ENCODE measurements at places on chromosomes 6 and 20. TPM values are rescaled to one million over a fixed set of nuclear protein-coding genes. Genes with fewer than 3 reads are reported as not detected.

DNA sequence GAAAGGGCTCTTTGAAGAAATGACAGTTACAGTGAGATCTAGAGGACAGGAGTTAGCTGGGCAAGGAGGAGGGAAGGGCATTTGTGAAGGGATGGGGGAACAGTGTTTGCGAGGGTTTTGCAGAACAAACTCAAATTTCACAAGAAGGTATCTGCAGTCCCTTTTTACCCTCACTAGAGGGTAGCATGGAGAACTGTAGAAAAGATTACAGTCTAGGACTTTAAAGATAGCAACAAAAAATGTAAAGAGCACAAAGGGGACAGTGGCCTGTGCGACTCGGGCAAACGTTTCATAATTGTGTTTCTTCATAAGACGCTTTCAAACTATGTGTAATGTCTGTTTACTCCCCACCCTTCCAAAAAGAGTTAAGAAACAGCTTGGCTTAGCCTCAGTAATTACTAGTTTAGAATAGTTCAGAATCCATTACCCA, 21.2 kb upstream of the ASXL1 start:
- no peak for DNase-seq

HEY2 gene
- total RNA-seq = not detected

MYCT1 gene
- not detected for total RNA-seq

GRCh38 chr6:96450770-96451130, 70.9 kb upstream of the UFL1 start:
- DNase-seq = no peak

DNA sequence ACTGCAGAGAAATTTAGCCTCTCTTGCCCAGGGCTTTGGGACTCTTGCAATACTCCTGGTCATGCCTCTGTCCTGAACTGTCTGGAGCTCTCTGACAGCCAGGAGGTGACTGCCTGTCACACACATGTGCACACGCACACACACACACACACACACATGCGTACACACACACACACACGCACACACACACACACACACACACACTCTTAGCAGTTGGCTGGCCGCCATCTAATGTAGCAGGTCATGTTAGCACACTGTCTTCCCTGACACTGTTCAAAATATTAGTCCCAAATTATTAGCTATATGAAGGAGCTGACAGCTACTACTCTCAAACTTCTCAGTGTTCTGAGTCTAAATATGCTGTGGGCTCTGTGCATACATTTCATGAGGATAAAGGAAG, 60.9 kb downstream of the IPCEF1 start:
- DNase-seq = no peak

DNA sequence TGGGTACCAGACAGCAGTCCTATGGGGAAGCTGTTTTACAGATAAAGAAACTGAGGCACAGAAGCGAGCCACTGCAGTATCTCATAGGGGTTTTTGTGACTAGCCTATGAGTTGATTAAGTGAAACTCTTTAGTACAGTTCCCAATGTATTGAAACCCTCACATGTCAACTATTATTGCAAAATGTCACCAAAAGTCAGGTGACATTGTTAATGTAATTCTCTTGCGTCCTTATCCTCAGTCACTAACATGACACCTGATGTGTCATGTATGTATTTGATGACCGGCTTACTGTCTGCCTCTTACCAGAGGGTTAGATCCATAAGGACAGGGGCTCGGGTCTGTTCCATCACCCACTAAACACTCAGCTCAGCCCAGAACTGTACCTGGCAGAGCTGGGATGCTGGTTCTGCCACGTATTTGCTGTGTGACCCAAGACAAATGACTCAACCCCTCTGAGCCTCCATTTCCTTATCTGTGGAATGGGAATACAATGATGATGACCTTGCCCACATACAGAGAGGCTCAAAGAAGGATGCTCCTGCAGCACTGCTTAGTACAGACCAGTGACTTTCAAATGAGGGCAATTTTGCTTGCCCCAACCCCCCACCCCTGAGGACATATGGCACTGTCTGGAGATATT, 32.9 kb downstream of the PREX1 start:
- DNase-seq = no peak

GRCh38 chr20:235891-236290, 8.8 kb downstream of the DEFB129 start:
- DNase-seq = no peak

DNA sequence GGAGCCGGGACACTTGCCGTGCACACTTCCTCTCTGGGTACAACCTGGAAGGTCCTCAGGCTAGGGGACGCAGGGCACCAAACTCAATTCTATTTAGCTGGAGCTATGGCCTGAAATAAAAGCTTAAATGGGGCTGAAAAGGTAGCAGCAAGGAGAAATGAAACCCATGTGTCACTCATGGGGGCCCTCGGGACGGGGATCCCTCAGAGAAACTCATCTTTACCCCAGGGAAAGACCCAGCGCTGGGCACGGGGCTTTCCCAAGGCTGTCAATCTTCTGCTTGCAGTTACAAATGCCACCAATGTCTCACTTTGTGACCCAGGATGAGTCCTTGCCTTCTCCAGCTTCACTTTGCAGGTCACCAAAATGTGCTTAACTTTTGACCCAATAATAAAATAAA, 16.5 kb downstream of the SNAI1 start:
- DNase-seq = peak; percentile 78

DNA sequence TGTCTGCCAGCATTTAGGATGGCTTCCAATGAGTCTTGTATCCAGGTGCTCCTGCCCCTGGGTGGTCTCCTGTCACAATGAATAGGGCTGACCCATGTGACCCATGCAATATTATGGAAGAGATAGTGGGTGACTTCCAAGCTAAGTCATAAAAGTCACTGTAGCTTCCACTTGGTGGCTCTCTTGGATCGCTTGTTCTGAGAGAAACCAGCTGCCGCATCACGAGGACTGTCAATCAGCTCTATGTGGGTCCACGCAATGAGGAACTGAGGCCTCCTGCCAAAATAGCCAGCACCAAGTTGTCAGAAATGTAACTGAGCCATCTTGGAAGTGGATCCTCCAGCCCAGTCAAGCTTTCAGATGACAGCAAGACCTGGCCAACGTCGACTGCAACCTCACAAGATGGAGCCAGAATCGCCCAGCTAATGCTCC, 14.9 kb upstream of the MATN4 start:
- no peak for DNase-seq

GTF2H4 gene
- 40.9 TPM for total RNA-seq

GRCh38 chr6:167306401-167306998, 15.4 kb downstream of the UNC93A start:
- no peak for DNase-seq

DNA sequence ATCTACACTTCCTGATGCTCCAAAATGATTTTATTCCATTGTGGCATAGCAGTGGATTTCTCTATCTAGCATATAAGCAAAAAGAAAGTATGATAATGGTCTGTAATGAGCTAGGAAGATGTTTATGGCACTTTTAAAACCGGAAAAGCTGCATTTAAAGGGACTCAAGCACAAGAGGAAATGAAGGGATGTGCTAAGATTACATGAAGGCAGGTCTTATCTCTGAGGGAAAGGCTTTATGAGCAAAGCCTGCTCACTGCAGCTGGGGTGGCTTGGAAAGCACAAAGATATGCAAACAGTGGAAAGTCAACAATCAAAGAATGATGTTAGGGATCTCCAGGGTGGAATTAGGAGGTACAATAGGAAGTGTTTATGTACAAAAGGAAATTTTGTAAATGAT, 138.2 kb downstream of the TENT5A start:
- DNase-seq = no peak

- no peak for DNase-seq
Measured at GRCh38 chr20:37185686-37186085, 6.3 kb upstream of the MROH8 start.

DNA sequence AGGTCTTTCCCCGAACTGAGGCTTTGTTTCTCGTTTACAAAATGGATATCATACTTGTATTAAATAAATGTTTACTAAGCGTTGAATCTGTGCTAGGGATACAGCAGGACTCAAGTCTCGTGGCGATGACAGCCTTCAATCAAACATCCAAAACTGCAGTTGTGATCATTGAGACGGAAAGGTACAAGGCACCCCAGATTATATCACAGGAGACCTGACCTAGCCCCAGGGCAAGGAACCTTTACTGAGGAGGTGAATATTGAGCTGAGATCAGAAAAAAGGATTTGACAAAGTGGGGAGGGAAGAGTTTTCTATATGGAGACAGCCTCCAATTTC, 476 bp downstream of the AAR2 start:
- DNase-seq = no peak

DNA sequence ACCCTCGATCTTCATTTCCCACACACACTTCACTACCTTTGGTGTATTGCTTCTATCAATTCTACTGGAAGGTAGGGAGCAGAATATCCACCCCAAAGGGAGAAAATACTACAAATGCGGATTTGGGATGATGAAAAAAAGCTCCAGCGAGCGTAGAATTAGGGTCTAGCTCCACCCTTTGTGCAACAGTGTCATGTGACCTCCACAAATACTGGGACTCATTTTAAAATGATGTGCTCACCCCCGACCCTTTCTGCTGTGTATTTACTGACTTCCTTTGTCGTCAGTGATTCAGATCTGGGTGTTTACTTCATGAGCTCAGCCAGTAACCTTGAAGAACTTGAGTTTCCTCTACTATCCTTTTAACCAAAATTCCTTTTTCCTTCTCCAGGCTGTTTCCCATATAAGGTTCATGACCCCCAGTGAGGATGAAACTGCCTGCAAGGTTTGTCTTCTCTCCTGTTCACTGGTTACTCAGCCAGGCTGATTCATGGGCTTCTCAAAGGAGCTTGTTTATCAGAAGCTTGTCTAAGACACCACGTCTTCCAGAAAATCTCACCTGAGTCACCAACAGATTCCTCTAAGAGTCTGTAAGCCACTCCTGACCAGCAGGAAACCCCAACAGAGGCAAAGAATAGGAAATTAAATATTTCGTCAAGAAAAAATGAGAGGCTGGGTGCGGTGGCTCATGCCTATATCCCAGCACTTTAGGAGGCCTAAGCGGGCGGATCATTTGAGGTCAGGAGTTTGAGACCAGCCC, 39.6 kb upstream of the PAX1 start:
- DNase-seq = no peak

- no peak for DNase-seq
Measured at GRCh38 chr6:132359886-132360285, 41.4 kb downstream of the MOXD1 start.

DNA sequence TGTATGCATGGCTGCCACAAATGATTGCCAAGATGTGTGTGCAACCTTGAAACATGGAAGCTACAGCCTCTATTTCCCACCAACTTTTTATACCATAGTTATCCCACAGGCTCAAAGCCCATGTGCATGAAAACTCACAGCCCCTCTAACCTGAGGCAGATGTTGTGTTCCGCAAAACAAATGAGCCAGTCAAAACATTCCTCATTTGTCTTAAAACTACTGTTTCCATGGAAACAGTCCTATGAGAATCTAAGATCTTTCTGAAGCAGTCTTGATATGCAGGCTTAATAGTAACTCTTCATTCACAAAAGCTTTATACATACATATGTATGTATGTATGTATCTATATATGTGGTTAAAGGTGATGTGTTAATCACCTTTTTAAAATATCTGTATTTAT, 31.2 kb upstream of the MANEA start:
- no peak for DNase-seq

- DNase-seq = peak; percentile 16
Measured at GRCh38 chr6:168157272-168158212, 78.5 kb upstream of the FRMD1 start.

DNA sequence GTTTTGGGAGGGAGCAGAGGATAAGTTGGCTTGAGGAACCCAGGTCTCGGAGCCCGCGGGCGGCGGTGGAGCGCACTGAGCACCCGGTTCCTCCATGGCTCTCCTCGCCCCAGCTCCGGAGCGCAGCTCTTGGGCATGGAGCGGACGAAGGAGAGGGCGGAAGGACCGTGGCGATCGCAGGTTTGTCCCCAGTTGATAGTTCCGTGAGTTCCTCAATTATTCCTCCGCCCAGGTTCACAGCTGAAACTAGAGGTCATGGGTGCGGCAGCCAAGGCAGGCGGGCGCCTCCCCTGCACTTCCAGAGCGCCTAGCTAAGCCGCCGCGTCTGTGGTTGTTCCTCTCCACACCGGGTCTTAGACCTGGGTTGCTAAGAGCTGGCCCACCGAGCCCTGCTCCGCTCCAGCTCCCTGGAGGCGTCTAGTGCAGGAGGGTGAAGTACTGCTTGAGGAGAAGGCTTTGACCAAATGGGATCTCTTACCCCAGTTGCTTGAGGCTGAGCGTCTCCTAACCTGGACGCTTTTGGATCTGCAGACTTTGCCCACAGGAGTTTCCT, at the start of gene HTR1B:
Gene HTR1B (minus strand): TSS at position 184 of the 553 bp plus-strand sequence. CDS start 88 bp downstream, at position 96.
- DNase-seq = no peak

ABCF1 gene
- total RNA-seq = 100.0 TPM

DNA sequence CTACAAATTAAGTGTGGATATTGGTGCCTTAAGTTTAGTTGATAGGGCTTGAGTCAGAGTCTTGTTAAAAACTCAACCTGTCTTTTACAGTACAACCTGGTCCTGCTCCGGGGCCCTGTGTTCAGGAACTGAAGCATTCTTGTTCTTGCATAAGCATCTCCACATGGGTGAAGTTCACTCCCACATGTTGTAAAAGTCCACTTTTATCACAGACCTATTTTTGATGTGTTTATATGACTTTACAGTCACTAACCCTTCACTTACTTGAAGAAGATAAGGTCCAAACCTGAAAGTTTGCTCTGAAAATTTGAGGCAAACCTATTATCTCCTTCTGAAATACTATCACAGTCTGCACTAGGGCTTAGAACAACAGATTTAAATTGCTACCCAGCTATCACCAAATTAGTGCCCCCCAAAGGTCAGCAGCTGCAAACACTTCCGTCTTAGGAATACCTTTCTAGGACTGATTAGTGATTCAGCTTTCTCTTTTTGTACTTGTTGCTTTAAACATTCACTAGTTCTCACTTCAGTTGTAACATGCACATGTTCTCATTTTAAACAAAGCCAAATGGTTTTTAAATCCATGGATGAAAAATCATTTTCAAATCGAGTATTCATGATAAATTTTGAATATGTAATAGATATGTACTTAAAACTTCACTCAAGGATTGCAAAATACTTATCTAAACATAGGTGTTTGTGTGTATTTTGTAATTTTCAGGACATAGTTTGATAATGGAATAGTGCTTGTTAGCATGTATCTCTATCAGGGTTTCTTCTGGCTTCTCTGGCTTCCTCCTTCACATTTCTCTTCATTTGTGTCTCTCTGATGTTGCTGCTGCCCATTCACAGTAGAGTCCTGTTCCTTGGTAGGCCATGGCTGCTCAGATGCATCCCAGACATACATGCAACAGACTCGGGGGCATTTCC, 469.8 kb upstream of the SOX4 start:
- no peak for DNase-seq

DNA sequence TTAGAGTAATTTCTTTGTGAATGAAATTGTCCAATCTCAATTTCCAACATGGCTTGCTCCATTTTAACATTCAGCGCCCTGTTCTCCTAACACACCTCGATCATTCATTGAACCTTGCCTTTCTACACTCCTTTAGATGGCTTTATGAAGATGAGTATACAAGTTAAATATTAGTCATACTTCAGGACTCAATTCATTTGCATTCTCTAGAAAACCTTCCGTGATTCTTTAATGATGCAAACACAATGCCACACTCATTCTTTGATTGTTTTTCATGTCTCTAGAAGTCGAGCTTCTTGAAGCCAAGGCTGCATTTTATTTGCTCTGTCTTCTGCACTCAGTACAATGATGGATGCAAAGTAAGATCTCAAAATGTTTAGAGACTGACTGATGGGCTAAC, 641.2 kb downstream of the DOK5 start:
- DNase-seq = no peak
